CD8-positive, alpha-beta memory T cell (primary cell): ENCODE measurements at places on chromosomes 7 and 10. TPM values are rescaled to one million over a fixed set of nuclear protein-coding genes. Genes with fewer than 3 reads are reported as not detected.

Gene SLC39A12
- not detected for total RNA-seq

Gene NUB1
- total RNA-seq, result 46.1 TPM

Gene NKX2-3
- not detected for total RNA-seq

Gene ASB10
- not detected for total RNA-seq

Gene TBX20
- total RNA-seq, result not detected

Gene CHRM2
- not detected for total RNA-seq

Gene PRTFDC1
- 1.5 TPM for total RNA-seq

Gene SFRP4
- total RNA-seq, result not detected

Gene ARHGEF5
- 10.3 TPM for total RNA-seq

Gene TMEM236
- total RNA-seq, result 0.09 TPM
